ENCODE measurements at places on chromosomes 4 and X.

DNA sequence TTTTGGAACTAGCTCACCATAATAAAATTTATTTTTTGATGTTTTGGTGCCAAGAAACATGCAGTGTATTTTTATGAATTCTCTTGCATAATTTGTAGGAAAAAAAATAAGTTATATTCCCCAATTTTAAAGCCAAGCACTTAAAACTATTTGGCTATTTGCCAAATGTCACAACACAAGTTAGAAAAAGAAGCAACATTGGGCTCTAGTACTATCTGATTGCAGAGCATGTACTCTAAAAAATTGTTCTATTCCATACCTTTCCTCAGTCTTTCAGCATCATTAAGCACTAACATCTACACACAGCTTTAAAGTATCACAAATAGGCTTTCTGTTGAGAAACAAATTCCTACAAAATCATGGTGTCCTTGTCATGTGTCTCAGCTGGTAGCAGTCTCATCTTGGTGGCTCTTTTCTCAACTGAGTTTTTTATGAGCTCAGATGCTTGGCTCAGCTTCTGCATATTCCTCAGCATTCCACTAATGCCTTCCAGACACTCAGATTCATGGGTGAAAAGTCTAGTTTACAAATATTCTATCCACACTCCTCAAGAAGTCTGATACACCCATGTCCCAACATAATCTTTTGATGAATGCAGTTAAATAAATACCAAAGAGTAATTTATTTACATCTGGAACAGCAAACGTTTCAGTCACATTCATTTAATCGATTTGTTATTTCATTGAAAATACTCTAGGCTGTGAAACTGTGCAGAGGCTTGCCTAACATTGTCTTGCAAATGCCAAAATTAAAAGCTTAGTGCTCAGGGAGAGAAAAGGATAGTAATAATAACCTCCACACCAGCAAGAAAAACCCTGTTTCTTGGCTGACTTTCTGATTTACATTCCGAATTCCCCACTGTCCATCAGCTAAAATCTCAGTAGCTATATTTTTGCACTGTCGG lies 2209.9 kb downstream of the PCDH7 start:
- no peak for DNase-seq

- no peak for DNase-seq
Observed at GRCh38 chrX:37998586-37999262, 7.6 kb upstream of the SYTL5 start.

- DNase-seq, result peak; percentile 48
Observed at GRCh38 chr4:108473163-108473720, 147.1 kb upstream of the RPL34 start.

- DNase-seq, result peak; percentile 61
Observed at GRCh38 chr4:37889849-37890800, 759 bp upstream of the TBC1D1 start.

GRCh38 chr4:53436251-53436650 lies 58.8 kb downstream of the FIP1L1 start:
- DNase-seq, result no peak

- DNase-seq, result no peak
Observed at GRCh38 chr4:133968174-133968573, 233.4 kb downstream of the PABPC4L start.

DNA sequence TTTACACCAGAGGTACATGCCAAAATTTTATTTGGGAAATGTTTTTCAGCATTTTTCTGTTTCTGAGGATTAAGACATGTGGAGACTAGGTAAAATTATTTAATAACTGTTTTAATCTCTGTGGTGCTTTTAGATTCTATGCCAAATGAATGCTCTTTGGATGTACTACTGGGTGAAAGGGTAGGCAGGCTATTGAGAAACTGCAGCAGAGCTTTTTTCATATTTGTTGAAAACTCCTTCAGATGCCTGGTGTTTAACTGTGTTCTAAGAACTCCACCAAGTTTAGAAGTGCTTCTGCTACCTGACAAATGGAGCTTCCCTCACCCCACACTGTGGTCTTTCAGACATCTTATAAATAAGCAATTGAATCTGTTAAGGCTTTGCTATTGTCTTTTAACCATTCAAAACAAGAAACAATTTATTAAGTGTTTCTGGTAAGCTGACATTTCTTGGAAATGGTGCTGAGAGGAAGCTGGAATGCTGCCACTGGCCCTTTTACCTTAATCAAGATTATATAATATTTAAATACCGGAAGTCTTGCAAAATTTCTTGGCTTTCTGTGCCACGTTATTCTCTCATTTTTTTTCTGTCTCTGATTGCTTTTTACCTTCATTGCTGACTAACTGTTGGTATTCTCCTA lies 51.2 kb upstream of the CYSLTR1 start:
- no peak for DNase-seq

DNA sequence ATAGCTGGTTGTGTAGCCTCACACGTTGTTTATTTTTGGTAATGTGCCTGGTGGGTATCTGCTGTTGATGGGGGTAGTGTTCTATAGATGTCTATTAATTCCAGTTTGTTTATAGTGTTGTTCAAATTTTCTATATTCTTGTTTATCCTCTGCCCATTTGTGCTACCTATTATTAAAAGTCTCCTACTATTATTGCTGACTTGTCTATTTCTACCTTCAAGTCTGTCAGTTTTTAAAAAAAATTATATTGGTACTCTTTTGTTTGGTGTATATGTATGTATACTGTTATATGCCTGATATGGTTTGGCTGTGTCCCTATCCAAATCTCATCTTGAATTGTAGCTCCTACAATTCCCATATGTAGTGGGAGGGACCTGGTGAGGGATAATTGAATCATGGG lies 578.6 kb downstream of the PCDH7 start:
- DNase-seq, result no peak

DNA sequence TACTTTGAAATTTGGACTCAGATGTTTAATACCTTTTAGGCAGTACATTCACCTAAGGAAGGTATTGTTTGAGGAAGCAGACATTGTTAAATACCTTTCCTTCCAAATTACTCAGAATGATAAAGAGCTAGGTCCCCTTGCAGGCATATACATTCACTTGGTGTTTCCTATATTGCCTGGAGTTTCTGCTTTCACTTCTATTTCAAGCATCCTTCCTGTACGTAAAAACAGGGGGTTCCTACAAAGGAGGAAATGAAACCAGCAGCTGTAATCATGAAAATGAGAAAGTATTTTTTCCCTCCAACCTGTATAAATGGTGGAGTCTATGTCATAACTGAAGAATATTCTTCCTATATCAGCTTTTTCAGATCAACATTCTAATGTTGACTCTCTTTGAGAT lies 90.4 kb upstream of the RASGEF1B start:
- no peak for DNase-seq

DNA sequence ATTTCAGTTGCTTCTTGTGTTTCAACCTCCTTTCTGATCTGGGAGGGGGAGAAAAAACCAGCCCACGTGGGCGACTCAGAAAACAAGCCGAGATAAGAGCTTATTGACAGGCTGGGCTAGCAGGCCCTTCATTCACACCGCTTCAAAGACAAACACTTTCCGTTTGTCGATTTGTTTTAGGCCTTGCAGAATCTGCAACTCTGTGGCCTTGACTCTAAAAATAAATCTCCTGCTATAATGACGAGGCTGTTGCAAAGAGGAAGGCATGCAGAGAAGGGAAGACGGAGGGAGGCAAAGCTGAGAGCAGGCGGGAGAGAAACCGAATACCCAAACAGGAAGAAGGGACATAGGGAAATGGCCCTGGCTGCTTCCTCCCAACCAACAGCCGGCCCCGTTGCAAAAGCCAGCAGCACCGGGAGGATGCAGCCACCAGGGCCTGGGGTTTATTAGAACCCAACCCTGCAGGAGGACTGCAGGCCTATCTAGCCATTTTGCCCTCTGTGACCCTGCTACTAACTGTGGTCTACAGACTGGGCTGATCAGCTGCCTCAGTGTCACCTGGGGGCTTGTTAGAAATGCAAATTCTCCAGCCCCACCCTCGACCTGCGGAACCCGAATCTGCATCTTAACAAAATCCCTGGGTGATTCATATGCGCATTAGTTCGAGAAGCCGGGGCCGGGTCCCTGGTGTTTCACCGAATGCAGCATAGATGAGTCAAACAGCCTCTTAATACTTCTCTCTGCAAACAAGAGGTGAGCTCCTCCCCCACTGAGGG lies 325.5 kb downstream of the BCOR start:
- peak; percentile 87 for DNase-seq

DNA sequence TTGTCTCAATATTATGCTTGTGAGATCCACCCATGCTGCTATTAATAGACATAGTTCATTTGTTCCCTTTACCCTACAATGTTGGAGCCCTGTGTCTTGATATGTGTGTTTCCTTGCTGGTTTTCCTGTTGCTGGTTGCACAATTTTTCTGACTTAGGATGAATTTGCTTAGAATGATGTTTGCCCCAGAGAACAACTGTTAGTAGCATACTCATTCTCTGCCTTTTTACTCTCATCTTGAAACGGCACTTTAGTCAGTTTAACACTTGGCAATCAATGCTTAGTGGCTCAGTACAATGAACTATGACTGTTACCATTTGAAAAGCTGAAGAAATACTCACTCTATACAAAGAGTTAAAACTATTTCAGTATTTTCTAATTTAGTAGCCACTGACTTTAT lies 158.8 kb upstream of the NDST4 start:
- no peak for DNase-seq

DNA sequence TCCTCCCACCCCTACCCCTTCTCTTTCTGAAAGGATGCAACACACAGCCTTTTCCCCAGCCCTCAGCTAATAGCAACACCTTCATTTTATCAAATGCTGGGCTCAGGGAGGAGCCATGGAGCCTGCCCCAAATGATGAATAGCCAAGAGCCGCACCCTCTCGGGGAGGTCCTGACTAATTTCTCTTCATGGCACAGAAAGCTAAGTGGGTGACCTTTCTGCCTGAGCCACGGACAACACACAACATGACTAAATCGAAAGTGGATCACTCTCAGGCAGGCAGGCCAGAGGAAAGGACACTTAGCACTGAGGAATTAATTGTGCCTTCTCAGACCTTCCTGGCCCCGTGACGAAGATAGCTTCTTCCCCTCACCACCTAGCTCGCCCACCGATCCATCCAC lies 165.1 kb upstream of the RAI2 start:
- no peak for DNase-seq

DNA sequence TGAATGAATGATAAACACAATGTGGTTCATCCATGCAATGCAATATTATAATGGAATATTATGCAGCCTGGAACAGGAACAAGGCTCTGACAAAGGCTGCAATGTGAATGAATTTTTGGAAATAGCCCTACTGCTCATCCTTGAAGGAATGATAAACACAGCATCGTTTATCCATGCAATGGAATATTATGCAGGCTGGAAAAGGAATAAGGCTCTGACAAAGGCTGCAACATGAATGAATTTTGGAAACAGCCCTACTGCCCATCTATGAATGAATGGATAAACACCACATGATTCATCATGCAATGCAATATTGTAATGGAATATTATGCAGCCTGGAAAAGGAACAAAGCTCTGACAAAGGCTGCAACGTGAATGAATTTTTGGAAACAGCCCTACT lies 159.4 kb downstream of the CRLF2 start:
- DNase-seq, result no peak

- peak; percentile 65 for DNase-seq
Observed at GRCh38 chr4:152935143-152935542, 980 bp upstream of the FHDC1 start.

DNA sequence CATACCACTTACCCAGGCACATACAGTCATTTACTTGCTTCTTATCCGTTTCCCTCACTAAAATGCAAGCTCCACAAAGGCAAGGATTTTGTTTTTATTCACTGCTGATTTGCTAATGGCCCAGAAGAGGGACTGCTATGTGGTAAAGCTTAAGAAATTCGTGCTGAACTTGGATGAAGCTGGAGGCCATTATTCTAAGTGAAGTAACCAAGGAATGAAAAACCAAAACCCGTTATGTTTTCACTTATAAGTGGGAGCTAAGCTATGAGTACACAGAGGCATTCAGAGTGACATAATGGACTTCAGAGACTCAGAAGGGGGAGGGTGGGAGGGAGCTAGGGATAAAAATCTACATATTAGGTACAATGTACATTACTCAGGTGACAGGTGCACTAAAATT lies 47.2 kb downstream of the RAB33B start:
- no peak for DNase-seq

DNA sequence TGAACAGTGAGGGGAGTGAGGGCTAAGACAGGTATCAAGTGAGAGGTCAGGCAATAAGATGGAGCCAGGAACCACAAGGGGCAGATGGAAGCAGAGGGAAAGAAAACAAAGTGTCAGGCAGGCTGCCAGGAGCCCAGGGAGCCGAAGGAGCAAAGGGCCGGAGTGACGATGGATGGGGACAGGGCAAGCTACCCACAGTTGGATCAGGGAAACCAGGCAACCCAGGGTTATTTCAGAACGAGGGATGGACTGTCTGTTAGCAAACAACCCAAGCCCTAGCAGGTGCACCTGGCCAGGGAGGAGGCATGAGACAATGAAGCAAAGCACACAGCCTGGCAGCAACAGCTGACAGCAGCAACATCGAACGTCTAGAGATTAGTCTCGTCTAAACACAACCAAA lies 39.2 kb downstream of the SEL1L3 start:
- DNase-seq, result no peak

DNA sequence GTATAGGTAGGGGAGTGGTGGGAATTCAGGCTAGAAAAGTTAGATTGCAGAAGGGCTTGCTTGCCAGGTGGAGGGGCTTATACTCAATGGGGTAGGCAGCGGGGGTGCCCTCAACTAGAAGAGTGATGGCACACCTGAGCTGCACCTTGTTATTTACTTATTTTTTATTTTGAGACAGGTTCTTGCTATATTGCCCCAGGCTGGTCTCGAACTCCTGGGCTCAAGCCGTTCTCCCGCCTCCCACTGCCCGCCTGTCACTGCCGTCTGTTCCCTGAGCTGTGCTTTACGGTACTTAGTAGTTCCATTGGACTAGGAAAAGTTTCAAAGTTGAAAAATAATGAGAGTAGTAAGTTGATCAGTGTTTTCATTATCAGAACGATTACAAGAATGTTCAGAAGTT lies 2.0 kb downstream of the ZFX start:
- DNase-seq, result no peak
